Left lung (tissue), 14 donors: ENCODE measurements at places on chromosomes 11 and 22. TPM values are rescaled to one million over a fixed set of nuclear protein-coding genes. Genes with fewer than 3 reads are reported as not detected.

The CRYBB2 gene
- not detected for total RNA-seq

The FAM227A gene
- total RNA-seq = 1.5 TPM

The GTSE1 gene
- 1.5 TPM for total RNA-seq

The HEPN1 gene
- total RNA-seq = not detected

The C11orf86 gene
- not detected for total RNA-seq

The JHY gene
- total RNA-seq = 7.3 TPM

The OR51M1 gene
- not detected for total RNA-seq

The PLA2G6 gene
- 39.0 TPM for total RNA-seq

The TOMM22 gene
- total RNA-seq = 67.0 TPM

The SSTR3 gene
- total RNA-seq = 0.26 TPM

The OR52I1 gene
- total RNA-seq = not detected

The ANKRD13D gene
- total RNA-seq = 81.2 TPM

The MS4A12 gene
- not detected for total RNA-seq

The PRAME gene
- not detected for total RNA-seq

The PRG3 gene
- total RNA-seq = not detected

The IGF2 gene
- 13.9 TPM for total RNA-seq

The CAVIN3 gene
- 87.4 TPM for total RNA-seq

The TPH1 gene
- total RNA-seq = 0.26 TPM

The POLR2L gene
- total RNA-seq = 227 TPM

The C11orf97 gene
- total RNA-seq = not detected

The GRAMD1B gene
- total RNA-seq = 4.2 TPM

The CSNK2A3 gene
- total RNA-seq = 3.2 TPM

The OVCH2 gene
- 4.6 TPM for total RNA-seq

The NXPE1 gene
- not detected for total RNA-seq

The AIFM3 gene
- total RNA-seq = 6.5 TPM

The SLC6A5 gene
- not detected for total RNA-seq

The MYOD1 gene
- not detected for total RNA-seq

The LIMK2 gene
- 68.7 TPM for total RNA-seq

The FOXRED2 gene
- 17.2 TPM for total RNA-seq

The CHRM1 gene
- 2.3 TPM for total RNA-seq
